Esophagus mucosa (tissue), 1 donor: ENCODE measurements at places on chromosomes 13 and 19. TPM values are rescaled to one million over a fixed set of nuclear protein-coding genes. Genes with fewer than 3 reads are reported as not detected.

The CEACAM19 gene
- 8.0 TPM for total RNA-seq

The ZNF486 gene
- 0.60 TPM for total RNA-seq

The MYH14 gene
- 66.0 TPM for total RNA-seq

The NXNL1 gene
- not detected for total RNA-seq

The ZNF544 gene
- total RNA-seq: 20.0 TPM

The FREM2 gene
- 0.40 TPM for total RNA-seq

The SYCN gene
- not detected for total RNA-seq

The ZNF154 gene
- 0.60 TPM for total RNA-seq

The ATP4A gene
- total RNA-seq: not detected

The PRTN3 gene
- not detected for total RNA-seq

The ETV2 gene
- 2.2 TPM for total RNA-seq

The TEX101 gene
- 3.3 TPM for total RNA-seq

The KCNRG gene
- 0.68 TPM for total RNA-seq

The IZUMO2 gene
- total RNA-seq: not detected

The RAX2 gene
- not detected for total RNA-seq

The SLITRK5 gene
- total RNA-seq: 0.04 TPM

The ZNF558 gene
- 14.9 TPM for total RNA-seq

The IL12RB1 gene
- total RNA-seq: 0.36 TPM

The EDNRB gene
- total RNA-seq: 2.6 TPM

The UQCR11 gene
- 225 TPM for total RNA-seq

The FPR1 gene
- 1.2 TPM for total RNA-seq

The CPT1C gene
- total RNA-seq: 1.1 TPM

The C19orf67 gene
- 0.12 TPM for total RNA-seq

The NBEA gene
- 1.2 TPM for total RNA-seq

The ZNF765 gene
- total RNA-seq: 5.3 TPM

The ZNF729 gene
- total RNA-seq: not detected

The ZNF177 gene
- total RNA-seq: 0.20 TPM
